Stimulated activated CD4-positive, alpha-beta T cell treated with anti-CD3 and anti-CD28 coated beads, Interleukin-2, amount 100 ng/mL, for 4 hours (primary cell): ENCODE measurements at places on chromosomes 6 and 20.

DNA sequence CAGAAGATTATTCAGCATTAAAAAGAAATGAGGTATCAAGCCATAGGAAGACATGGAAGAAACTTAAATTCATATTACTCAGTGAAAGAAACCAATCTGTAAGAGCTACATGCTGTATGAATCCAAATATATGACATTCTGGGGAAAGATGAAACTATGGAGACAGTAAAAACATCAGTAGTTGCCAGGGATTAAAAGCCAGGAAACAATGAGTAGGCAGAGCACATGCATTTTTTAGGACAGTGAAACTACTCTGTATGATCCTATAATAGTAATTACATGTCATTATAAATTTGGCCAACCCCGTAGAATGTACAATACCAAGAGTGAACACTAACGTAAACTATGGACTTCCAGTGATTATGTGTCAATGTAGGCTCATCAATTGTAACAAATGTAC lies 92.8 kb upstream of the RNF217 start:
- DNase-seq = no peak

GRCh38 chr20:14566505-14566904 lies 229.1 kb upstream of the FLRT3 start:
- no peak for DNase-seq

GRCh38 chr6:33139596-33140206 lies 52.6 kb downstream of the COL11A2 start:
- DNase-seq = no peak

DNA sequence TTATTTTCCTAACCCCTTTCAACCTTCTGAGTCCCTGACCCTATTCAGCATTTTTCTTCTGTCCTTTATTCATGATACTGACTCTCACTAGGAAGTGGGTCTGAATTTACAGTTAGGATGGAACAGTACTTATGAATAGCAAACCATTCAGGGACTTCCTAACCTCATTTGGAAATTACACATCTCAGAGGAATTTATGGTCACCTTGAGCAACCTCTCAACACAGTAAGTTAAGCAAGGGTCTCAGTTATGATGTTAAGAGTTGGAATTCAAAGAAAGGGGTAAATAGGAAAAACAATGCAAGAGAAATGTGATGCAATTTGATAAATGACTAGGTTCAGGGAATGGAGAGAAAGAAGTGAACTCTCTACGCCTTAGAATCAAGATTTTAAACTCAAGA lies 97.3 kb downstream of the GPR6 start:
- DNase-seq = no peak

DNA sequence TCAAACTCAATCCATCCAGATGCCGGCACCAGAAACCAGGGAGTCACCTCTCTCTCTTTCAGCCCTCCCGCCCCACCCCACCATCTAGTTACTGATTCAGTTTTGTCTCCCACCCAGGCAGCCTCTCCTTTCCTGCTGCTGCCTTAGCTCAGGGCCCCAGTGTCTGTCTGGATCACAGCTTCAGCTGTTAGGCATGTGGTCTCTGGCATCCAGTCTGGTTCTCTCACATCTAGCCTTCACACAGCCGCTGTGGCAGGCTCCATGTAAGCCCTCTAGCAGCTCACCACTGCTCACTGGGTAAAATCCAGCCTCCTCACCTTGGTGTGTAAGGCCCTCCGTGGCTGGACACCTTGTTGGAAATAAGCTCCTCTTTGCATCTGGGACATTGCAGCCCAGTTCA lies 21.3 kb downstream of the AARS2 start:
- no peak for DNase-seq
